ENCODE measurements at places on chromosomes 2 and 18.

DNA sequence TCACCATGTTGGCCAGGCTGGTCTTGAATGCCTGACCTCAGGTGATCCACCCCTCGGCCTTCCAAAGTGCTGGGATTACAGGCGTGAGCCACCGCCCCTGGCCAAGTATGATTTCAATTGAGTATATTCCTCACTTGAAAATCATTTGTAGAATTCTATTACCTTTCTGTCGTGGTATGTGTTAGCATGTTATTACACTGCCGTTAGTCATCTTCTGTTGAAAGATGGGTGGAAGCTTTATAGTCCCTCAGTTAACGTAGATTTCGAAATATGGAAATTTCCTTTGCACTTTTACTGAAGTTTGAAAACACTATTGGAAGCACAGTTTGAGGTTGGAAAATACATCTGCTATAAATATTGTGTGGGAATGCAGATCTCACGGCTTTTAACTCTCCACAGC is 14.7 kb downstream of the NIFK start:
- DNase-seq: no peak

GRCh38 chr2:127588241-127588640 is 52.8 kb downstream of the MYO7B start:
- no peak for DNase-seq

DNA sequence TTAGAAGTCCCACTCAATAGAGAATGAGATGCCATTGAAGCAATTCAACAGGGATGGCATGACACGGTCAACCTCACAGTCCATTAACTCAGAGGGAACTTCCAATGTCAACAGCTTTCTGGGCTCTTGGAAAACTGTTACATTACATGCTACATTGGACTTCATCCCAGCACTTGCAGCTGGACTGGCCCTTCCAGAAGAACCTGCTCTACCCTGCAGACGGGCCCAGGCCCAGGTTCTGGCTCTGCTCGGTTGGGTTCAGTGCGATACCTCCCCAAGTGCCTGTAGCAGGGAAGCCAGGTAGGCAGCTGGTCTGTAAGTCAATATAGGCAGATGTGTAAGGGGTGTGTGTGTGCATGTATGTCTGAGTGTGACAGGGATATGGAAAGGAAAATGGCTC is 12.9 kb downstream of the LAMA1 start:
- DNase-seq: no peak

- no peak for DNase-seq
Measured at GRCh38 chr2:10839813-10840212, 27.2 kb upstream of the PDIA6 start.

- DNase-seq: no peak
Measured at GRCh38 chr2:20961858-20962257, 82.0 kb downstream of the APOB start.

DNA sequence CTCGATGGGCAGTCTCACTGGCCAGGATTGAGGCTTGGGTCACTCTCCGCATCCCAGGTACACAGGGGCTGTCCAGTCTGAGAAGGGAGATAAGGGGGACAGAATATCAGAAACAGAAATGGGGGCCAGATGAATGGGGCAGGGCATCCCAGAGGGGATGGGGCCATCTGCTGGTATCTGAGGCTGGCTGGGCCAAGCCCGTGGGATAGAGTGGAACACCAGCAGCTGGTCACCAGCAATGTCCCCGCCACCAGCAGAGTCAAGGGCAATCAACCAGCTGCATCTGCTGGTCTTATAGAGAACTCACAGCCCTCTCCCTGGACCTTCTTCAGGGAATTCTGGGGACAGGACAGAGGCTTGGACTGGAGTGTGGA is 128.8 kb upstream of the HAAO start:
- DNase-seq: no peak

DNA sequence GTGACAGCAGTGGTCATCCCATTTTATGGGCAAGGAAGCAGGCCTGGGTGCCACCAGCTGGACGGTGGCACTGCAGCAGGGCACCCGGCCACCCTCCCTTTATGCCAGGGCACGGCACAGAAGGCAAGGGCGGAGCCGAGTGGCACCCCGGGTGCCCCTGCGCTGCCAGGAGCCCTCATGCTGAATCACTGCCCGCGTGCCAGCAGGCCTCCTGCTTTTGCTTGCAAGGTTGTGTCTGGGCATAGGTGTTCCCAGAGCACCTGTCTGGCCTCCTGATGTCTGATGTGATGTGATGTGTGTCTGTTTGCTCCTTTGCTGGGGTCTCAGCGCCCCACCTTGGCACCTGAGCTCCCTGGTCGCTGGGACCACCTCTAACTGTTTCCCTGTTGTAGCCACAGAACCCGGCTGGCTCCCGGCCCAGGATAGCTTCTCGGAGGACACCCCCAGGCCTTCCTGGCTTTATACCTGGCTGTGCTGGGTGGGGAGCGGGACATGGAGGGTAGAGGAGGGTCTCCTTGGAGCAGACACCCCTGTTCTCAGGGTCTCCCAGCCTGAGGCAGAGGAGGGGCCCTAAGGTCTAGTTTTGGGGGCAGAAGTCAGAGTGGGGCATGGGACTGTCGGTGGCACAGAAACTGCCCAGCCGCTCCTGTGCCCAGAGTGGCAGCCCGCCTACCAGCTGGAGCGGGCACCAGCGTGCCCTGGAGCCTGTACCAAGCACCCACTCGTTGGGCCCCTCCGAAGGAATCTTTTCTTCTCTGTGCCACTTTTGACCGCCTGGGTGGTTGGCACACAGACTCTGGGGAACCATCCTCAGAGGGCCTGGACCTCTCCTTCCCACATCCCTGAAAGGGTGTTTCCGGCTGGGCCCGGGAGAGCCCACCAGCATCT is 3.6 kb downstream of the GPC1 start:
- DNase-seq: no peak

- DNase-seq: no peak
Measured at GRCh38 chr2:156956161-156956560, 301.3 kb upstream of the GALNT5 start.

DNA sequence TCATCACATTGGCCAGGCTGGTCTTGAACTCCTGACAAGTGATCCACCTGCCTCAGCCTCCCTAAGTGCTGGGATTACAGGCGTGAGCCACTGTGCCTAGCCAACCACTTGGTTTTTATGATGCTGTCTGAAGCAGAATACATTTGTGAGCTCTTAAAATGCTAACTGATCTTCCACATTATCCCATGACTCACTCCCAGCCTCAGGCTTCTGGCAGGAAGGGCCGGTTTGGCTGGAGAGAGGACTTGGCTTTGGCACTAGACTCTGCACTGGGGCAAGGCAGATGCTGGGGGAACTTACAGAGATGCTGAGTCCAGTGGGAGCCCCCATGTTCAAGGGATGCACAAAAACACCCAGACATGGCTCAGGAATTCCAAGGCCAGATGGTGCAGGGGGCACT is 40.5 kb upstream of the SH3BP4 start:
- DNase-seq: no peak

GRCh38 chr18:38619129-38619528 is 1053.5 kb upstream of the CELF4 start:
- no peak for DNase-seq

DNA sequence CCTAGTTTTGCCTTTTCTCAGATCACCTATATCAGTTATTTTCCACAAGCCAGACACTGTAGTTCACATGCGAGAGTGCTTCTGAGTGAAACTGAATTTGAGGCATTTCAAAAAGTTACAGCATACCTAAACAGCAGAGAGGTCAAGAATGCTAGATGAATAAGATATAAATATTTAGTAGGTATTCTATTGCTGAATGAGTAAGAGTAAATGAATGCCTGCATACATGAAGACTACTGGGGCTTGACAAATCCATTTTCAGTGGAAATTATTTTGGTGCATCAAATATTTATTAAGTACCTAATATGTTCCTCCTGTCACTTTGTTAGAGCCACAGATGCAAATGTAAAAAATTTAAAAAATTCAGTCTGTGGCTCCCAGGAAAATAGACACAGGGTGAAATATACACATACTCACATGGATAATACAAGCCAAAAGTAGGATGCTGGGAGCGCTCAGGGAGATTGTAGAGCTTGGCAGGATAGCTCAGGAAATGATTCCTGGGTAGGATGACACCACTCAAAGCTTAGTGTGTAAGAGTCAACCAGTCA is 27.6 kb upstream of the CDC42EP3 start:
- no peak for DNase-seq

DNA sequence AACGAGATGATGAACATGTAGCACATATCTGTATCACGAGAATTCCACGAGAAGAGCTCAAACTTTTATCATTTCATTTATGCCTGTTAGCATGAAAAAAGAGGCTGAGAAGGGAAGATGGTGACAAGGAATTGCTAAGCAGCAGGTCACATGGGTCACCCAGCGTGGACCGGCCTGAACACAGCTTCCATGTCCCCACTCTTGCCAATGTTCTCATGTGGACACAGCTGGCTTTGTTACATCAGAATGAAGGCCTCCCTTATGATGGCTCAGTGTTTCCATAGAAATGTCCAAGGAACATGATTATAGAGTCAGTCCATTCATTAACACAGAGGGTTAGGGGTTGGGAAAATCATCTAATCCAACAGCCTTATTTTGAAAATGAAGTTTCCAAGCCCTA is 215.4 kb downstream of the CMPK2 start:
- no peak for DNase-seq

DNA sequence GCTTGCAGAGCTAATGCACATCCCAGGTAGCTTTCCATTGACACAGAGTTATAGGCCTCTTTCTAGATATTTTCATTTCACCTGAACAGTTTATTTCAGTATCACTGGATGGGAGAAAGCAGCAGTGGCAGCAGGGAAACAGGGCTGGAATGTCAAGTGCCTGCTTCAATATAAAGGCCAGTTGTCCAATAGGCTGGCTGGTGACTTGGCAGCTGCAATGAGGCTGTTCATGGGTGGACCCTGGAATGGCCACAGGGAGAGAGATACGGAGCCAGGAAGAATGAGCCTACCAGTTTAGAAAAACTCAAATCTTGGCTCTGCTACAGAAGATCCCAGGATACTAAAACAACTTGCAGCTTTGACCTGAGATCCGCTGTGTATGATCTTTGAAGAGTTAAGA is 185.0 kb downstream of the BCL11A start:
- DNase-seq: no peak

DNA sequence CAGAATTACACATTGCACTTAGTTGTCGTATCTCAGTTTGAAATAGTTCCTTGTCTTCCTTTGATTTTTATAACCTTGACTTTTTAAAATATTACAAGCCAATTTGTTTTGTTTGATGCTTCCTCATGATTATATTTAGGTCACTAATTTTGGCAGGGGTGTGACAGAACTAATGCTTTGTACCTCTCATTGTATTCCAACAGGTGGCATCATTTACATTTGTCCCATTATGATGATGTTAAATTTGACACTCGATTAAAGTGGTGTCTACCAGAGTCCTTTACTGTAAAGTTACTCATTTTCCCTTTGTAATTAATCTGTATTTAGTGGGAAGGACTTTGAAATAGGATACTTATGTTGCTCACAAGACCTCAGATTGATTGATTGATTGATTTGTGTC is 21.5 kb upstream of the MFSD2B start:
- DNase-seq: peak; percentile 36

GRCh38 chr18:62326646-62327348 is 1.7 kb downstream of the TNFRSF11A start:
- DNase-seq: no peak

DNA sequence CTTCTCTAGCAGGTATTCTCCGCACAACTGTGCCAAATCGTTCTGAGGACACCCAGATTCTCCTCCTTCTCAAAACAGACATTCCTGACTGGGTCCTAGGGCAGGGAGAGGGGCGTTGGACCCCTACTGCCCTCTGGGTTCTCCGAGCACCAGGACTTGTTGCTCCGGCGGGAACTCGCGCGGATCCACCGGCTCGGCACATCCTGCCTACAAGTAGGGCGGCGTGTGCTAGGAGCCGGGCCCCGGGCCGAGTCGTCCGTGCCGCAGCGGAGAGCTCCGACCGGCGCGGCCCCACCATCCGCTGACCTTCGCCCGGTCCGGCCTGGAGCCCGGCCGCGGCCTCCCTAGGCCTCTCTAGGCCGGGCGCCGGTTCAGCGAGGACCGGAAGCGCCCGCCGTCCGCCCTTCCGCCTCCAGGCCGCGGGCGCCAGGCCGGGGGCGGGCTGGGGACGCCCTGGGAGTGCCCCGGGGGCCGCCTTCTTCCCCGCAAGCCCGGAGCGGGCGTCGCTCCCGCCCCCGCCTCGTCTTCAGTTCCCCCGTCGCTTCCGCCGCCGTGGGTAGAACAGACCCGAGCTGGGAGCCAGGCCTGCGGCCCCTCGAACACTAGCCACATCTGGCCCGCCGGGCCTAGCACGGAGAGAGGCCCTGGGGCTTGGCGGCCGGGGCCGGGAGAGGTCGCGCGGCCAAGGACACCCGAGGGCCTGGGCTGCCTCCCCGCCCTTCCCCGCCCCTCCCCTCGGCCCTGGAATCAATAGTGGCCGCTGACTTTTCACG is 7.6 kb upstream of the ONECUT2 start:
- no peak for DNase-seq
